ENCODE measurements at places on chromosomes 12 and 14.

- DNase-seq = no peak
Observed at GRCh38 chr14:24135584-24135833, 485 bp upstream of the PSME1 start.

GRCh38 chr12:26100666-26101349 lies 24.0 kb downstream of the BHLHE41 start:
- no peak for DNase-seq

DNA sequence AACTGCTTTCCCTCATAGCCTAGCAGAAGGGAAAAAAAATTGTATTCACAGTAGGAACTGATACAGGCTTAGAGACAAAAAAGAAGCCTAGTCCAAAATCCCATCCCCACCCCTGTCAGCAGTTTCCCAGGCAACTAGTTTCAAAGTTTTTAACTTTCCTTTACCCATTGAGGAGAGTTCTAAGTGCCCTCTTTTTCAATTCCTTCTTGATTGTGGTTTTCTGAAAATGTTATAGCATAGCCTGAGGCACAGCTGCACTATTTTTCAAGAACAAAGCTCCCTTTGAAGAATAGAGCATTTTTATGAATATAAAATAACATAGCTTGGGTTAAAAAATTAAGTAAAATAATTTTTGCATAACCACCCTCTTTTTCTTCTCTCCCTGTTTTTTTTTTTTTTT lies 81.6 kb downstream of the IPO8 start:
- no peak for DNase-seq

- no peak for DNase-seq
Observed at GRCh38 chr12:16526693-16527092, 79.3 kb downstream of the LMO3 start.

DNA sequence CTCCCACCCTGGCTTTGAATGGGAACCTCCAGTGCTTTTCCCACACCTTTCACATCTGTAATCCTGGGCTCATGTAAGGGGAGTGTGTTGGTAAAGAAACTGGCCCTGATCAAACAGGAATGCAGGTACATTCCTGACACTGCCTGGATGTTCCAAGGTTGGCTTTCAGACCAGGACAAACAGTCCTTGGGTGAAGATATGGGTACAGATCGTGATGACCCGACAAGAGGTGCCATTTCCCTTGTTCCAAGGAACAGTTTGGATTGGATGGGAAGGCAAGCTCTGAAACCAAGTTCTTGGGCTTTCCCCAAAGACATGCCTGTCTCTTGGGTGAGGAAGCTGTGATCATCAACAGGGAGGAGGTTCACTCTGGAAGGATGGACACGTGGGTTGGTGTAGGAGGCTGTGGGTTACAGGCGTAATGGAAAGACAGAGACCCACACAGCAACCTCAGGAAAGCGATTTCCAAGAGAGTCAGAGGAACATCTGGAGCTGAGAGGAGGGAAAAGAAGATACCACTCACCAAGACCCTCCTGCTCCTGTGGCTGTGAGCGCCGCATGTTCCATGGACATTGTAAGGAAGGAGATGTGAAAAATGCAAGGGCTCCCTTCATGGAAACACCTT lies 26.4 kb downstream of the VDR start:
- DNase-seq = no peak

DNA sequence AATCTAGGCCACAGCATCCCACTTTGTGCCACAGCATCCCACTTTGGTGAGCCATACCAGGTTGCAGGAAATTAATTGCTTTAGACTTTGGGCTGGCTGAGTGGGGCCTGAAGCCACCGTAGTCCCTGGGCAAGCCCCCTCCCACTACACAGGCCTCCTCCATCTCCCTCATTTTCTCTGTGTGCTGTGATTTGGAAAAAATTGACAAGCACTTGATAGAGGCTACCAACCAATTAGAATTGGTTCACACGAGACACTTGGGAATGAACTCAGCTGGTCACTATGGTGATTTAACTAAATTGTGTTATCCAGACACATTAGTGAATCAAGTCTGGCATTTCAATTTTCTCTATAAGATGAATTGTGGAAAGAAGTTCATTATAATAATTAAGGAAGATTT lies 481.1 kb downstream of the DIO2 start:
- no peak for DNase-seq

DNA sequence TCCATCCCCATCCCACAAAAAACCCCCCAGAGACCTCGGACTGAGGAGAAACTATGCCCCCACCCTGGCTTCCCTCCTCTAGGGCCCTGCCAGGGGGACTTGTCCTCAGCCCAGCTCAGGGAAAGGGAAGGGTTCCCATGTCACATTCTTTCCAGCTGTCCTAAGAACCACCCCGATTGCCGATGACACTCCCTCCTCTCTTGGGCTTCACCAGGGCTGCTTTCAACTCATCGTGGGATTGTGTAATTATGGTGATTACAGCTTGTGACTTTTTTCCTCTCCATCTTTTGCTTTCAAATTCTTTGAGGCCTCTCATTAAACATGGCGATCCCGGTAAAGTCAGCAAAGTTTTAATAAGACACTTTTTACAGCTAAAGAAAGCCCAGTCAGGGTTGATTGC lies 344.0 kb downstream of the DPF3 start:
- DNase-seq = no peak

GRCh38 chr14:89232265-89233070 lies 184.6 kb downstream of the FOXN3 start:
- DNase-seq = peak; percentile 16

GRCh38 chr12:69875416-69875935 lies 50.4 kb downstream of the MYRFL start:
- no peak for DNase-seq

- DNase-seq = no peak
Observed at GRCh38 chr12:49334226-49334625, 2.8 kb downstream of the C1QL4 start.

DNA sequence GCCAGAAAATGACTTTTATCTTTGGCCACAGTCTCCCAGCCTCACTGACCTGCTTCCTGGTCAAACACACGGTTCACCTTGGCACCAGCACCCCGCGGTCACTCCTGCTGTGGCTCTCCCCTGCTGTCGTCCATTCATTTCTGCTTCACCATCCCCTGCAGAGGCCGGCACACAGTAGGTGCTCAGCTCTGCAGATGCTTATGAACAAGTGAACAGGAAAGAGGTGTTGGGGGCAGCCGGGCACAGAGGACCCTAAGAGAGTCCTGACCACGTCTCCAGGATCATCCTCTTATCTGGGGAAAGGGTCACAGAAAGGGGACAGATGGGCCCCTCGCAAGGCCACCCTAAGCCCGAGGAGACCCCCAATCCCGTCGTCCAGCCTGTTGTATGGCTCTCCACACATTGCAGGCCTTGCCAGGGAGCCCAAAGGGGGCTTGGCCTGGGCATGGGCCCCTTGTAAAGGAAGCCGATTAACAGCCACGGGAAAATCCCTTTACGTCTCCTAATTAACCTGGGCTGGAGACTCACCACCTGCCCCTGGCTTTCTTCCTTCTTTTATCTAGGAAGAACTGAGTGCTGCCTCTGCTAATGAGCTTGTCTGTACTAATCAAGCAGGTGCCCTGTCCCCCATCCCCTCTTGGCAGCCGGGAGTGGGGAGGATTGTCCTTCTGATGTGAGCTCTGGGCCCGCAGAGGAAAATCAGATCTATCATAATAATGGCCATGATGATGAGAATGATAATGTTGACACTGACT lies 119.2 kb downstream of the AACS start:
- no peak for DNase-seq

- no peak for DNase-seq
Observed at GRCh38 chr12:49200919-49201594, 12.2 kb upstream of the TUBA1A start.

GRCh38 chr14:52052288-52052943 lies 16.4 kb downstream of the NID2 start:
- DNase-seq = no peak

All from HuH-7 (cell line).